GM12878 (cell line): ENCODE measurements at places on chromosomes 2 and 18. TPM values are rescaled to one million over a fixed set of nuclear protein-coding genes. Genes with fewer than 3 reads are reported as not detected.

Gene VWA3B
- 0.23 TPM in 1 of 2 replicates, not detected in the other for polyA plus RNA-seq

Gene PAIP2B
- 0.19 and 0.42 TPM in 2 replicates for polyA plus RNA-seq

Gene ECEL1
- not detected in 2 replicates for polyA plus RNA-seq

Gene FBXO36
- 1.4 TPM in 2 replicates for polyA plus RNA-seq

Gene KYNU
- polyA plus RNA-seq: 31.2 and 33.8 TPM in 2 replicates

- no peaks in the 10 kb centered on the region for H3K4me1 ChIP-seq
- H3K36me3 ChIP-seq: peaks cover 2% of the 10 kb centered on the region; the same call in 1 of the 2 replicates
- H3K27me3 ChIP-seq: no peaks in the 10 kb centered on the region
Observed at GRCh38 chr2:190913725-190914124, 33.1 kb downstream of the GLS start.

GRCh38 chr2:3704692-3705091 is 1.3 kb downstream of the DCDC2C start:
- no peak overlapping the region for H3K27ac ChIP-seq
- H3K36me3 ChIP-seq: no peaks in the 10 kb centered on the region

DNA sequence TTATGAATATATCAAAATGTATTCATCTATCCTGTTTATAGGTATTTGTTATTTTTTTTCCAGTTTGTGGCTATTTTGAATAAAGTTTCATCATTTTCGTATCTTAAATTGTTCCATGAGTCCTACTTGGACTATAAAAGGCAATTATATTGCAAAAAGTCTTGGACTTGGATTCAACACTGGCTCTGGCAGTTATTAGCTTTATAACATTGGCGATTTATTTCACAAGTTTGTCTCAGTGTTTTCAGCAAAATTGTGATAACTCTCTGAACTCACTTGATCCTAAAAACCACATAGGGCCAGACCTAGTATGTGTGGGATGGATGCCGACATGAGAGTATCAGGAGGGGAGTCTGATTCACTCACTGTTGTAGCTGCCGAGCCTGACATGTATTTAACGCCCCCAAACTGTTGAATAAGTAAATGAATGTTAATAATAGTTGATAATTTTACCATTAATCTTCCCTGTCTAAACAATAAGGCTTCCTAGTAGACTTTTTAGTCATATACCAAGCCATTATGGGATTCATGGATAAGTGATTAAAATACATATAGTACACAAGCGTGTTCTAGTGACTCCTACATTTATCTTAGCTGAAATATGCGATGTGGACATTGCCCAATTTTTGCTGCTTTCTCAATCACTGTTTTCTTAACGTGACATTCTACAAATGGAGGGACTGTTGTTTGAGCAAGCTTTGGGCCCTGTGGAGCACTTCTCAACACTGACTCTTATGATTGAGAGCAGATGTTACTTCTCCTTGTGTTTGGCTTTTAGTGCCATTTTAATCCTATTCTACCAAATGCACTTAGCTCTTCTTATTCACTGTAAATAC is 907.6 kb downstream of the EPHA4 start:
- no peak overlapping the region for H3K27ac ChIP-seq
- H3K4me1 ChIP-seq: no peaks in the 10 kb centered on the region
- no peak for DNase-seq

DNA sequence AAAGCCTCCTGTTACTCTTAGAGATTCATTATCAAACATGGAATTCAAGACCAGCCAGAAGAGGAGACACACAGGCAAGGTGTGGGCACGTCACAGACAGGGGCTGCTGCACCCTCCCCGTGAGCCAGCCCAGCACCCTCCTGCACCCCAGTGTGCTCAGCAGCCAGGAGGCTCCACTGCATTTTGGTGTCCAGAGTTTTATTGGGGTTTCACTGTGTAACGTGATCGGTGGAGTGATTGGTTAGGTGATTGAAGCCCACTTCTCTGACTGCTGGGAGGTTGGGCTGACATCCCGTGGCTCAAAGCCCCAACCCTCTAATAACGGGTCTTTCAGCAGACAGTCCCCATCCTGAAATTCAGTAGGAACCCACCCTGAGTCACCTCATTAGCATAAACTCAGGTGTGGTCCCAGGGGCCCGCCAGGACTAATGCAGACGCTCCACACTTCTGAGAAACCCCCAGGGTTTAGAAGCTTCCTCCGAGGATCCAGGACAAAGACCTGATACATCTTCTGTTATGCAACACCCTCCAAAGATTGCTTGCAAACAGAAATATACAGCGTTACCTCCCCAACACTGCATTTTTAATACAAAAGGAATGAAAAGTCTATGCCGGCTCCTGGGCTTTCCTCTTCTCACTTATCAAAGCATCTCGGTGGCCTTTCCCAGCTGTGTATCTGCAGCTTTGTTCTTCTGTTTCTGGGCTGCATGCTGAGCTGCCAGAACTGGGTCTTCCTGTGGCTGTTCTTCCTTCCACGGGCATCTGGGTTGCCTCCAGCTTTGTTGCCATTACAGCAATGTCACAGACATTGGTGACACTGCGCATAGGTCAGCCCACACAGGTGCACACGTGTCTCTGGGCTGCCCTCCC is 43.7 kb upstream of the SNED1 start:
- no peak overlapping the region for H3K27ac ChIP-seq
- no peaks in the 10 kb centered on the region for H3K4me1 ChIP-seq
- no peaks in the 10 kb centered on the region for H3K27me3 ChIP-seq
- no peaks in the 10 kb centered on the region for H3K36me3 ChIP-seq
- no peak overlapping the region for H3K4me3 ChIP-seq

DNA sequence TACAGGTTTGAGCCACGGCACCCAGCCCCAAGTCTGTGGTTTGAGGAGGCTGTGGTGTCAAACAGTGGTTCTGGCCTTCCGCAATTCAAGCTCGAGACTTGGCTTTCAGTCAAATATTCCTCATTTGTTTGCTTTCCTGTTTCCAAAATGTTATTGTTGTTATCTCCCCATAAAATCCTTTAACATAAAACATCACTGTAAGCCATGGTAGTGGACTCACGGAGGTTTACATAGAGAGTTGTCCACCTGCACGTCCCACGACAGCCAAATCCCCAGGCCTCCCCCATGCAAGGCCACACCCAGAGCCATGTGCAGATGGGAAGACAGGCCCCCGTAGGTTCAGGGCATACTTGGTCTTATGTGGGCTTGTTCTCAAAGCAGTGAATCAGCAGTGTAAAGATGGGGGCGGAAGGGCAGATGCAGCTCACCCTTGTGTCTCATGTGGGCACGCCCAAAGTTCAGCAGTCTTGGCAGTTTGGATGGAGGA is 18.9 kb upstream of the ST3GAL5 start:
- no peak overlapping the region for H3K4me3 ChIP-seq
- H3K27ac ChIP-seq: no peak overlapping the region
- H3K36me3 ChIP-seq: no peaks in the 10 kb centered on the region
- H3K27me3 ChIP-seq: no peaks in the 10 kb centered on the region

GRCh38 chr18:10475654-10476291 is 21.3 kb downstream of the APCDD1 start:
- DNase-seq: no peak
- no peaks in the 10 kb centered on the region; the same call in 1 of the 2 replicates for H3K4me1 ChIP-seq
- no peak overlapping the region for H3K27ac ChIP-seq
- no peaks in the 10 kb centered on the region; the same call in 1 of the 2 replicates for H3K27me3 ChIP-seq

DNA sequence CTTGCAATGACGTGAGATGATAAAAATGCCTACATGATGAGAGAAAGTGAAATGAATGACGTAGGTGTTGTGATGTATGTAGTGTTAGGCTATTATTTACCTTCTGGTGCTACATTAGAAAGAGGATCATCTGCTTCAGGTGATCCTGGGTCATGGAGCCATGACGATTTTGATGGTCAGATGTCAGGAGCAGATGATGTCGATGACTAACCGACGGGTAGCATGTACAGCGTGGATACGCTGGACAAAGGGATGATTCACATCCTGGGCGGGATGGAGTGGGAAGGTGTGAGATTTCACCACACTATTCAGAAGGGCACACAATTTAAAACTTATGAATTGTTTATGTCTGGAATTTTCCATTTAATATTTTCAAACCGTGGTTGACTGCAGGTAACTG is 43.5 kb upstream of the ACVR1C start:
- no peaks in the 10 kb centered on the region for H3K4me1 ChIP-seq
- no peaks in the 10 kb centered on the region for H3K27me3 ChIP-seq
- H3K27ac ChIP-seq: no peak overlapping the region
- H3K4me3 ChIP-seq: no peak overlapping the region
- no peak for DNase-seq

DNA sequence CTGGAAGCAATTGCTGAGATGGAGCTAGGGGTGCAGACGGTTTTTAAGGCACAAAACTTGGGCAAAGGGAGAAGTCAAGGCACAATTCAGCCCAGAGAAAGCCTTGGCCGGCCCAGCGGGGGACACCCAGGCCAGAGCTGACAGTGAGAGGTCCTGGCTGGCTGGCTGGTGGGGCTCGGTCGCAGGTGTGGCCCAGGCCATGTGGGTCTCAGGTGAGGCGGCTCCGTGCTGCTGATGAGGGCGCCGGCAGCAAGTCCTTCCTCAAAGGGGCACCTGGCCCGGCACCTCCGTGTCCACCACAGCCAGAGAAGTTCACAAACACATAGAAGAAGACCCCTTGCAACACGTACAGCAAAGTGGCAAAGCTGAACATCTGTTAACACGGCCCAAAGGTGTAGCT is 54.2 kb upstream of the LDLRAD4 start:
- no peaks in the 10 kb centered on the region for H3K4me1 ChIP-seq
- no peak for DNase-seq
- no peak overlapping the region for H3K27ac ChIP-seq
- H3K27me3 ChIP-seq: no peaks in the 10 kb centered on the region; the same call in 1 of the 2 replicates
- no peak overlapping the region for H3K4me3 ChIP-seq

- H3K27me3 ChIP-seq: no peaks in the 10 kb centered on the region
- peaks cover 34% of the 10 kb centered on the region for H3K4me1 ChIP-seq
- no peak overlapping the region for H3K27ac ChIP-seq
- no peak for DNase-seq
Observed at GRCh38 chr18:63199743-63200241, 119.8 kb downstream of the BCL2 start.

DNA sequence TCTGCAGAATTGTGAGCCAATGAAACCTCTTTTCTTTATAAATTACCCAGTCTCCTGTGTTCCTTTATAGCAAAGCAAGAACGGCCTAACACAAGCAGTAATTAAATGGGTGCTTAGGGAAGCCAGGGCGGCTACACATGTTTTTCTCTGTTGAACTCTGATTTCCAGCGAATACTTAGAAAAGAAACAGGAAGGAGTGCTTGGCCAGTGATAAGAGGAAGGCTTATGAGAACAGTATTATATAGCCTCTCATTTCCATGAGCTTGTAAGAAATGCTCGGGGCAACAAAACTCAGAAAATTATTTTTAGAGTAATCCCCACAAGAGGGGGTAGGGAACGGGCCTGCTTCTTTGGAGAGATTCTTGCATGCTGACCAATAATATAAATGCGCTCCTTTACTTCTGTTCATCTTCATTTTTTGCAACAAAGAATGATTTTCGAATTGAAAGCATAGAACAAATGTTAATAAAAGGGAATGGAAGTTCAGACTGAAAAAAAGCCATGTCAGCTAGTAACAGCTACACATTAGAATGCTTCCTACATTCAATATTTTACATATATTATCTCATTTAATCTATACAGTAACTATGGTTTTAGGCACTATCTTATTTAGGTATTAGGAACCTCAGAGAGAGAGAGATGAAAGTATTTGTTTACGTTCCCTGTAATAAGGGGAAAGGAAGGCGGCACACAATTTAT is 49.7 kb upstream of the CCDC85A start:
- H3K27ac ChIP-seq: no peak overlapping the region
- no peaks in the 10 kb centered on the region for H3K4me1 ChIP-seq
- H3K36me3 ChIP-seq: no peaks in the 10 kb centered on the region
- DNase-seq: no peak
- no peak overlapping the region for H3K4me3 ChIP-seq
